ENCODE measurements at places on chromosomes 4 and X. TPM values are rescaled to one million over a fixed set of nuclear protein-coding genes. Genes with fewer than 3 reads are reported as not detected.

Gene RNF113A
- 11.3 TPM for total RNA-seq

Gene RAB41
- total RNA-seq: not detected

Gene STPG2
- total RNA-seq: 0.06 TPM

Gene RNF175
- 34.6 TPM for total RNA-seq

Gene HSFX3
- not detected for total RNA-seq

Gene CCKAR
- not detected for total RNA-seq

Gene RNF150
- 1.4 TPM for total RNA-seq

Gene AR
- 8.1 TPM for total RNA-seq

DNA sequence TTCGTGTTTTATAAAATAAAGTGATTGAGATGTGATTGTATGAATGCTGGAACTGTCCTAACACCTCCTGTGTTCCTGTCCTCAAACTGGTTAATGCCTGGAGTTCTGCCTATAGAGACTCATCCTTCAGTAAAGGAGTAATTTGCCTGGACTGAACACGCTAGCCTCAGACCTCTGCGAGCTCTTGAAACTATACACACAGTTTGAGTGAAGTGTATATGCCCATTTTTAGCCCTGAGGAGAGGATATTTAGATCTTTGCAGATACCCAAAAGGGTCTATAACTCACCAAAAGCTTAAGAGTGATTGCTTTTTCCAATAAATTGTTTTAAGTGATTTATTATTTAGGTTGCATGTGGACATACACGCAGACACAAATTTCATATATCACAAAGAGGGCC lies 29.9 kb upstream of the STIM2 start:
- DNase-seq: no peak

GRCh38 chr4:136583567-136583966 lies 948.7 kb downstream of the PCDH18 start:
- DNase-seq: no peak

- DNase-seq: peak; percentile 26
Observed at GRCh38 chrX:85109235-85109634, 105.6 kb downstream of the APOOL start.

- DNase-seq: no peak
Observed at GRCh38 chr4:147076179-147076578, 130.5 kb upstream of the TTC29 start.

- DNase-seq: peak; percentile 86
Observed at GRCh38 chrX:74293343-74293946, 10.5 kb upstream of the ZCCHC13 start.

DNA sequence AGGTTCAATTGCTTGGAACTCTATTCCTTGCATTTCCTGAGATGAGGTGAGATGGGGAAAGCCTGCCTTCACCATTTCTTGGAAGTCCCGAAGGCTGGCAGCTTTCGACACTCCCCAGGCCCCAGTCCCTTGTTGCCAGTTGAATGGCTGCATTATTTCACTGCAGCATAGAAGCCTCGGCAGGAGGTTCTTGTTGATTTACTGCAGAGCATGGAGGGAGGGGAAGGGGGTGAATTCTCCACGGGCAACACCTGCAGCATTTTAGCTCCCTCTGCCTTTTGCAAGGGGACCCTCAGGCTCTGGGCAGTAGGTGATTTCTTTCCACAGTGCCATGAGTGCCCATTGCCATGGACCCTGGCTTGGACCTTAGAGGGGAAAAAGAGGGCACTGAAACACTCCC lies 10.7 kb upstream of the BCLAF3 start:
- DNase-seq: peak; percentile 58

- DNase-seq: no peak
Observed at GRCh38 chr4:52576961-52577623, 82.0 kb downstream of the USP46 start.

DNA sequence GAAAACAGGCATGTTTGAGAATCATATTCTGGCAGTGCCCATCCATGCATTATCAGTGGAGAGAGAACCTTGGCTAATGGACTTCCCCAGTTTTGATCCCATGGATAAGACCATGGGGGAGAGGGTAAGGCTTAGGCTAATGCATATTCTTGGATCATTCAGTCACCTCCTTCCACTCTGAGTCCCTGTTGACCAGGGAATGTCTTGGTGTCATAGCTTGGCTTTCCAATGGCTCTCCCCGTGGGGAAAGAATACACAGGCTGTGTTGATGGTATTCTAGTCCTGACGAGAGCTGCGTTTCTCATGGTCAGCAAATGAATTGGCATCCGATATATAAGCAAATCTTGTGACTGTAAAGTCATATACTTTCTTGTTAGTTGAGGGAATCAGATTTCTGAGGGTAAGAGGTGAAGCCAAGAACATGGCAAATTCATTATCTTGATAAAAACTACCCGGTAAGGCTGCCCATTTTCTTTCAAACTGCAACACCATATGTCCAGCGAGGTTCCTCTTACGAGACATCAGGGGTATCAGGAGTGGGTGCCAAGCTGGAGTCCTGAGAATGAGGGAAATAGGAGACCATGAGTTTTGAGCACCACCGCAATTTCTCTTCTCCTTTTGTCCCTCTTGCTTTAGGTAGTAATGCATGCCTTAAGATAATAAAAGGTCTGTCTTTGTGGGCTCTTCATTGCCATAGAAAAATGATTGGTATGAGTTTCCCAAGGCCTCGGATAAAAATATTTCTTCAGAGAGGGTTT lies 18.0 kb downstream of the RHOH start:
- DNase-seq: no peak

- DNase-seq: no peak
Observed at GRCh38 chr4:15963576-15963975, 601 bp upstream of the FGFBP2 start.

DNA sequence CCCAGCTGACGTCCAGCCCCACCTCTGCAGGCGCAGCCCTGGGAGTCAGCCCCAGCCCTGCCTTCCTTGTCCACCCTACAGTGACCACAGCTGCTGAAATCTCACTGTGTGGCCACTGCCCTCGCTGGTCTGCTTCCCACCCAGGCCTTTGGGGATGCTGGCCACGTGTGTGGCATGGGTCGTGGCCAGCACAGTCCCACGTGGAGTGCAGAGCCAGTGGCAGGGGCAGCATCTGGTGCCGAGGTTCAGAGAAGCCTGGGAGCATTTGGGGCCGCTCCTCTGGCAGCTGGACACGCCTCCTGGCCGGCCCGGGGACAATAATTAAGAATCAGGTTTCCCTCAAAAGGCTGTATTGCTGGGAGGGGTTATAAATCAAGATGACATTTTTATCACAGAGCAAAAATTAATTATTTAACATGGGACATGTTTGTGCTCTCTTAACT lies 92.1 kb downstream of the HMX1 start:
- no peak for DNase-seq

DNA sequence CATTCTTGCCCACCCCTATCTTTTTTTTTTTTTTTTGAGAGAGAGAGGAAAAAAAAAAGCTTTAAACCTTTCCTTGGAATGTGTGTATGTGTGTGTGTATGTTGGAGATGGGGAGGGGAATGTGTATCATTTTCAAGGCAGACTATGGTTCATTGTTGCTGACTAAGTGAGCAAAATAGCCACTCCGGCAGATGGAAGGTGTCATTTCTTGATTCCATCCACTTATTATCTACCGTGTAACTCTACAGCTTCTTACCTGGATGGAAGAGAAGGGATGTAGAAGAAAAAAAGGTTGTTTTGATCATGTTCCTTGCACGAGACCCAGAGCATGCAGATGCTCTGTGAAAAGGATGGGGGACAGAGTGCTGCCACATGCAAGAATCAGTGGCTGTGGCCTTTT lies 5.9 kb upstream of the GK2 start:
- no peak for DNase-seq

DNA sequence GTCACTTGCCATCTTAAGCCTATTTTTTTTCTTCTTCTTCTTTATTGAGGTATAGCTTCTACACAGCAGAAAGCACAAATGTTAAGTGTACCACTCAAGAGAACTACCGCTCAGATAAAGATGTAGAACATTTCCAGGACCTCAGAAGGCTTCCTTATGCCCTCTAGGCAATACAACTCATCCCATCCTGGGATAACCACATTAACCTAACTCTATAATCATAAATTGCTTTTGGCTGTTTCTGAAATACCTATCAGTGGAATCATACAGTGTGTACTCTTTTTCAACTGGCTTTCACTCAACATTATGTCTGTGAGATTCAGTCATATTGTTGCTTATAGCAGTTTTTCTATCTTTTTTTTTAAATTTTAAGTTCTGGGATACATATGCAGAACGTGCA lies 51.7 kb downstream of the ARFIP1 start:
- DNase-seq: no peak

- DNase-seq: no peak
Observed at GRCh38 chrX:72110051-72110875, 21.5 kb downstream of the RTL5 start.
